ENCODE measurements at places on chromosomes 5 and 9.
A peak's percentile ranks its signal among the peaks of the same experiment; 100 is the strongest.

GRCh38 chr9:127437497-127438264 lies 13.5 kb downstream of the ZNF79 start:
- DNase-seq: no peak

DNA sequence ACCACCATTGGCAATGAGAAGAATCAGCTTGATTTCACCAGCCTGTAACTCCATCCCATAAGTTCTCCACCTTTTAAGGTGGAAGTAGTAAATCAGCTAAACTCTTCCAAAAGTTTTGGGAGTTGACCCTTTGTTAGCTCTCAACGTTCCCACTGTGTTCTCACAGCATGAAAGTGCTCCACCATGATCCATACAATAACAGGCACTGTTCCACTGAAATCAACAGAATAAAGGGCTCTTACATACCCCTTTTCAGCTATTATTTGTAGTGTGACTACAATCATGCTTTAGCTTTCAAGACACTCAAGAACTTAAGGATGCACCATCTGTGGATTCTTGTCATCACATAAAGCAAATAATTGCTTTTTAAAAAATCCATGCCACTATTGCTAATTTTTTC lies 81.6 kb downstream of the PPP2R2B start:
- DNase-seq: no peak

DNA sequence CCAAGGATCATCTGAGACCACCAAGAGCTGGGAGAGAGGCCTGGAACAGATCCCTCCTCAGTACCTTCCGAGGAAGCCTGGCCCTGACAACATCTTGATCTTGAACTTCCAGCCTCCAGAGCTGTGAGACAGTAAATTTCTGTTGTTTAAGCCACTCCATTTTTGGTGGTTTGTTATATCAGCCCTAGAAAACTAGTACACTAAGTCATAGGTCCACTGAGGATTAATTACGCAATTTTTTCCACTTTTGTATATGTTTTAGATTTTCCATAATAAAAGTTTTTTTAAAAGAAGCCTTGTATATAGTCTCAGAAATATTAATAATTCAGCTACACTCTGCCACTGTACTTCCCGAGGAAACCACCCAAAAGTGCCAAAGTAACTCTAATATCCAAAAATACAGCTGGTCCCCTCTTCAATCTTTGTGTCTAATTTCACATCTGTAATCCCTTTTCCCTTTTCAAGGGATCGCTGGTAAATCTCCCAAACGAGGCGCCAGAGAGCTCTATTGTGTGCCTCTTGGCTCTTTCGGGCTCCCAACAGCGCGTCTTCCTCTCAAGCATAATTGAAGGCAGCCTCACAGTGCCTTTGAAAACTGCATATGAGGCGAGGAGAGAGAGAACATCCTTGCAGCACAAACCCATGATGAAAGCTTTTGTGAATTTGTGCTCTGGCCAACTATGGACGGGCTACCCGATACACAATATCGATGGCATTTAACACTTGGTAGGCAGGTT lies 32.7 kb downstream of the PRUNE2 start:
- peak; percentile 9 for DNase-seq

- peak; percentile 16 for DNase-seq
These were observed 10.7 kb downstream of the LOX start for GRCh38 chr5:122067390-122067789.

DNA sequence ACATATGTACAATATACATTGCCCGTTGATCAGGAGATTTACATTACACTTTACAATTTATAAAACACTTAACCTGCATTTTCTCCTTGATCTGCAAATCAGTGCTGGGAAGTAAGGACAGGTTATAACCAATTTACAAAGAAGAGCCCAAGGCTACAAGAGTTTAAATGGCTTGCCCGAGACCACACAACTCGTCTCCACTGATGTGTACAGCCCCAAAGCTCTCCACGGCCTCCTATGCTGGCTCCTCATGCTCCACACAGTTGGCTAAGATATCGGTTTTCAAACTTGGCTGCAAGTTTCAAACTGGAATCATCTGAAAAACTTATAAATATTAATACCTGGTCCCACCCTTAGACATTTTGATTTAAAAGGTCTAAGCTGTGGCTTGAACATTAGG lies 10.3 kb downstream of the ACTL7B start:
- no peak for DNase-seq

DNA sequence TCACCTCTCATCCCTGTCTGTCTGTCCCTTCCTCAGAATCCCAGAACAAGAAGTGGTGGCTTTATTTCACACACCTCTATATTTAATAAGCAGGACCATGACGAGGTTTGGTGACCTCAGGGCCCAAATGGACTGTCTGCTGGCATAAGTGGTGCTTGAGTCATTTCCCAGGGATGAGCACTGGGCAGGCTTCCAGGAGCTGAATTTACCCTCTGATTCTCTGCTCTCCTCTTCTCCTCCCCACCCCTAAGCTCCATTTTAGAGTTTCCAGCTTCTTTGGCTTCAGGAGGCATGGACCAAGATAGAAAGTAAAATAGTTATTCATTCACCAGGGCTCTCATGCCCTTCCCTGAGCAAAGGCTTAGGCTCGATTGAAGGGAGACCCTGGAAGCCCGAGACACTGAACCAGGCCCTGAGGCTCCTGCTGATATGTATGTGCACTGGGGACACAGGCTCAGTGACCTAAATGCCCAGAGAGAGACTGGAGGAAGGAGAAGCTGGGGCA lies 69.1 kb downstream of the PPARGC1B start:
- no peak for DNase-seq

DNA sequence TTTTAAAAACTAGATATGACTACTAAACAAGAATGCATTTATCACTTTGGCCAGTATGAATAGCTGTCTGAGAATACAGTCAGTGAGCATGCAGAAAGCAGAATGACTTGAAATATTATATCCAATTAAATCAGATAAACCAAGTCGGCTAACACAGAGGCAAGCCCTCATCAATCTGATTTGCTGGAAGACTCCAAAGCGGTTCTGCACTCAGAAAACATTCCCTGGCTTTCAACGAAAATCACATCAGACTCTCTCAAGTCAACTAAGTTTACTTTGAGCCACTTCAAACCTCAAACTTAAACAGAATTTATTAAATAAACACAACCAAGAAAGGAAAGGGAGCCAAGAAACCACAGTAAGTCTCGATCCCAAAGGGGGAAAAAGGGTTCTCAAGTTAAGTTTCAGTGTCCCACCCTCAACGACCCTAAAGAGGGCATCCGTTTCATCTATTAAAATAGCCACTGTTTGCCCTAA lies 1.4 kb downstream of the MYO10 start:
- DNase-seq: no peak

DNA sequence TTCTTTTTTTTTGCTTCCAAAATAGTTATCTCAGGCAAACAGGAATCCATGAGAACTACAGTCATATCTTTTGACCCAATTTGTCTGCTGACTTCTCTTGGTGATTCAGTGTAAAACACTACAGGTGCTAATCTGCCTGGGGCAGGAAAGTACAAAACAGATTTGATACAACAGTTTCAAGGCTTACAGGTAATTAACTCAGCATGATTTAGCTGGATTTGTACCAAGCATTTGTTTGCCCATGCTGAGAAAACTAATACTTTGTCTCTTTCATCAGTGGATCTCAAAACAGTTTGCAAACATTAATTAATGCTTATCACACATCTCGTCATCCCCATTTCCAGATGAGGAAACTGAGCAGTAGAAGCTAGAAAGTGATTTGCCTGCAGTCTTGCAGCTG lies 312.5 kb upstream of the SEMA6A start:
- no peak for DNase-seq

GRCh38 chr5:66629446-66629845 lies 33.3 kb downstream of the MAST4 start:
- no peak for DNase-seq

DNA sequence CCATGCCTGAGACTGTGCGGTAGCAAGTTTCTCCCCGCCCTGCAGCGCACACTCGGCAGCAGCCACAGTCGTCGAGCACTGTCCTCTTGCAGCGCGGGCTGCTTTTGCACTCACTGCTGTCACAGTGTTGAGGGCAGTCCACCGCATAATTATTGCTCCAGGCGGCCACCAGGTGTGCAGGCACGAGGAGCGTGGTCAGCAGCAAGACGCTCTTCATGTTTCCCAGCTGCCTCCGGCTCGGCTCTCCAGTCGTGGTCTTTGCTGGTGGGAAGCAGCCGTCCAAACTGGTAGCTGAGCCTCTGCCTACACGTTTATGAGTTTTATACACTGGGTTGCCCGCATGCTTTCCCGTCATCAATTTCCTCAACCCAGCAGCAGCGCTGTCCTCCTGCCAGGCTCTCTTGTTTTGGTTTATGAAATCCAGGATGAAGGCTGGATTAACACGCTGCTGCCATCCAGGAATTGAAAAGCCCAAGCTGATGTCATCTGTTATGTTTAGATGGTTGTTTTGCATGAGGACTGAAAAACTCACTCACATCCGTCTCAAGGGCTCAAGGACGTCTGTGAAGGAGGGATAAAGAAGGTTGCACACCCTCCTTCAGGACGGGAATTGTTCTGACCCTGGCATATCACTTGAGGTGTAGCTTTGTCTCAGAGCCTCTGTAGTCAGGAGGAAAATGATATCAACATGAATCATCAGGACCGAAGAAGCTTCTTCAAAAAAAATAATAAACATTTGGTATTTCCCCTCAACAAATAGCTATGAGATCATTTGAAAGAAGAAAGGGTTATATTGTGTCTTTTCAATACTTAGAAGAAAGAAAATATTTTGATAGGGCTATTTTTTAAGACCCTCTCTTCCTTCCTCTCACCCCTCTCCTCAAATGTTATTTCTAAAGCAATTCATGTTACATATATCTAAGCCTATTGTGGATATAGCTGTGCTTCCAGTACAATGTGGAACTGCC lies at the start of gene ESM1:
Gene ESM1, minus strand, starts transcription at position 293 of the 968 bp plus-strand sequence. Its CDS starts 76 bp downstream, at position 217.
- peak; percentile 8 for DNase-seq

GRCh38 chr5:151923866-151924476 lies 680 bp downstream of the GLRA1 start:
- DNase-seq: peak; percentile 31

DNA sequence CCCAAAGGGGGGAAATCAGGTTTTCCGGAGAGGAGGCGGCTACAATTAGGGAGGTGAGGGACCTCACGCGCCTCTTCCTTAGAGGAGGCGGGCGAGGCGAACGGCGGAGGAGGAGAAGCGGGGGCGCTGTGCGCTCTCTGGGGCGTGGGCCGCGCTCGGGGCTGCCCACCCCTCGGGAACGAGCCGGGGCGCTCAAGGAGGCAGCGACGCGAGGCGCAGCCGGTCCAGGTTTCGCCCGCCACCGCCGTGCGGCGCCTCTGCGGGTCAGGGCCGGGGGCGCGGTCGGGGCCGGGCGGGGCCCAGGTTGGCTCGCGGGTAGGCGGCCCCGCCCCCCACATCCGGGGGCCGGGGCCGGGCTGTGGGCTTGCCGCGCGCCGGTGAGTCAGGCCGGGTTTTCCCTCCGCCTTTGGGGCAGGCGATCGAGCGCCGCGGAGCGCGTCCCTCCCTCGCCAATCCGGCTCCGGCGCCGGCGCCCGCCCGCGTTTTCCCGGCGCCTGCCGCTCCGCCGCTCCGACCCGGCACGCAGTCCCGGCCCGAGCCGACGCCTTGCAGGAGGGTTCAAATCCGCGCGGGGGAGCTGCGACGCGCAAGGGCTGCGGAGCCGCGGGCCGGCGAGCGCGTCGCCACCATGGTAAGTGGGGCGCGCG lies at the start of gene N4BP3:
Gene N4BP3, plus strand, starts transcription at position 392 of the 647 bp plus-strand sequence. CDS start 6,052 bp downstream, outside the sequence.
- DNase-seq: peak; percentile 86

DNA sequence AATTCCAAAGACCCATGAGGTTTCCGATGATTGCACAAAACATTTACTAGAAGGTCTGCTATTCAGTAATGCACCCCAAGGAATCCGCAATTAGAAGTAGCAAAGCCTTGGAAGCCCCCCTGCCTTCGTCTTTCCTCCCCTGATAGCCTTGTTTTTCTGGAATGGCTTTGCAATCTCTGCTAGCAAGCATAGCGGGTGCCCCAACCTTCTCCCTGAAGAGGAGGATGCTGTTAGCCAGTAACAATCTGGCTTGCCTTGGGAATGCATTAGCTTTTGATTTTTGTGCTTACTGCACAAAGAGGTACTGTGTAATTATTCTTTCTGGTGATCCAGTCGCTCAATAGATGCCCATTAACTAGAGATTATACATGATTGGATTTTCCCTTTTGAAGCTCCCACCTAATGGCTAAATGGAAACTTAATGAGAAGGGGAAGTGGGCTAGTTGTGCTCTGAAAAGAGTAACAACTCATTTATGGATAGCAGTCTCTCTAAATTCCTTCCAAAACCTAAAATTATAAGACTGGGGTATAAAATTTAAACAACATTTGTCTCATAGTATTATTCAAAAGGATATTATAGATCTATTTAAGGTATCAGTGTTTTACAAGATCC lies 91.6 kb downstream of the FBXW11 start:
- no peak for DNase-seq

GRCh38 chr5:149990518-149991376 lies 9.7 kb downstream of the TIGD6 start:
- DNase-seq: peak; percentile 75

DNA sequence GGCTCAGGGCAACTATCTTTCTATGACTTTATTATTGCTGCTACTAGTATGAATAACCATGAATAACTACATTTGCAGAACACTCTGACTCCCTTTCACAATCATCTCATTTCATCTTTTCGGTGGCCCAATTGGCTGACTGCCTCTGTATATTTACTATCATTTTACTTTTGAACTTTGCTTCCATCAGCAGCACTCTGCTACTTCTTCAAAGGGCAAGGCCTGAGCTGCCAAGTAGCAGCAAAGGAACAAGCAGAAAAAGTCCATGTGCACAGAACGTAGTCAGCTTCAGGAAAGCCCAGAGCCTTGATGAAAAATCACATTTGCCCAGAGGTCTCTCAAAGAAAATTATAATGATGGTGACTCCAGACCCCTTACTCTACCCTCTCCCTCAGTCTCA lies 214.5 kb upstream of the PUM3 start:
- no peak for DNase-seq

GRCh38 chr5:112196584-112196983 lies 222.5 kb downstream of the EPB41L4A start:
- no peak for DNase-seq

DNA sequence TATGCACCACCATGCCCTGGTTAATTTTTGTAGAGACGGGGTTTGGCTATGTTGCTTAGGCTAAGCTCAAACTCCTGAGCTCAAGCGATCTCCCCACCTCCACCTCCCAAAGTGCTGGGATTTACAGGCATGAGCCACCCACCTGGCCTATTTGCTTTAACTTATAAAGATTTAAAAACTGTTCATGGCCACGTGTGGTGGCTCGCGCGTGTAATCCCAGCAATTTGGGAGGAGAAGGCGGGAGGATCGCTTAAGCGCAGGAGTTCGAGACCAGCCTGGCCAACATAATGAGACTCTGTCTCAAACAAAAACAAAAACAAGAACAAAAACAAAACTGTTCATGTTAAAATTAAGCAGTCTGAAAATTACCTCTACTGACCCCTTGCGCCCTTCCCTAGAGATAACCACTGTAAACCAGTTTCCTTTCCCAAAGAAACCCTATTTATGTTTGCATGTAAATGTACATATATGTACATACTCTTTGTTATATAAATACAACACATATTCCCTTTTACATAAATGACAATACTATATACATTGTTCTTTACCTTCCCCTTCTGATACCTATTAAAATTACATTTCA lies 1.5 kb downstream of the AK6 start:
- no peak for DNase-seq
